ENCODE measurements at places on chromosomes 5 and 9.

GRCh38 chr5:93829346-93829745 lies 87.9 kb upstream of the POU5F2 start:
- no peak for DNase-seq

DNA sequence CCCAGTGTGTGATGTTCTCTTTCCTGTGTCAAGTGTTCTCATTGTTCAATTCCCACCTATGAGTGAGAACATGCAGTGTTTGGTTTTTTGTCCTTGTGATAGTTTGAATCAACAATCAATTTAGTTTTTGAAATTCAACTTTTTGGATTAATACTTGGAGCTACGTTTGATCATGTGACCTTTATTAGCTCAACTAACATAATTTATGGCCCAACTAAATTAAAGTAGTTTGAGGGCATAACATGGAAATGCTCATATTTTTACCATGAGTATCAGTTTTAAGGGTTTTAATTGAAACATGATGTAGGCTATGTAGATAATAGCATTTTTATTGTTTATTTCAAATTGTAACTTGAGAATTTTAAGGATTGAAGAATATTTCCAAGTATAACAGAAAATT lies 168.0 kb downstream of the CCDC171 start:
- DNase-seq, result no peak

DNA sequence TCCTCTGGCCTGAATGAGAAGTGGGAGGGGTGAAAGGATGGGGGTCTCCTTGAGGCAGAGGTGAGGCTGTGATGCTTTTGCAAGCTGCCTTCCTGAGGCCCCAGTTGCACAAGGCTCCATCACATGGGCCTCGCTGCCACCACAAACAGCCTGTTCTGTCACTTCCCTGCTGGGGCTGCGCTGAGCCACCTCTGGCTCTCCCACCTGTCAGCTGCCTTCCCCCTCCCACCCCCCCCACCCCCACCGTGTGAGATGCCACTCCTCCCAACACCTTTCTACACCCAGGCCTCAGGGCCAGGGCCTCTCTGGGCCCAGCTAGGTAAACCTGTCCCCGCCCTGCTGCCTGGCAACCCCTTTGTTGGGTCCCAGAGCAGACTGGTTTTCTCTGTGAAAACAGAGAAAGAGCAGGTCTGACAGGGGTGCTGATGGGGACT lies 4.5 kb upstream of the PDLIM4 start:
- DNase-seq, result no peak

DNA sequence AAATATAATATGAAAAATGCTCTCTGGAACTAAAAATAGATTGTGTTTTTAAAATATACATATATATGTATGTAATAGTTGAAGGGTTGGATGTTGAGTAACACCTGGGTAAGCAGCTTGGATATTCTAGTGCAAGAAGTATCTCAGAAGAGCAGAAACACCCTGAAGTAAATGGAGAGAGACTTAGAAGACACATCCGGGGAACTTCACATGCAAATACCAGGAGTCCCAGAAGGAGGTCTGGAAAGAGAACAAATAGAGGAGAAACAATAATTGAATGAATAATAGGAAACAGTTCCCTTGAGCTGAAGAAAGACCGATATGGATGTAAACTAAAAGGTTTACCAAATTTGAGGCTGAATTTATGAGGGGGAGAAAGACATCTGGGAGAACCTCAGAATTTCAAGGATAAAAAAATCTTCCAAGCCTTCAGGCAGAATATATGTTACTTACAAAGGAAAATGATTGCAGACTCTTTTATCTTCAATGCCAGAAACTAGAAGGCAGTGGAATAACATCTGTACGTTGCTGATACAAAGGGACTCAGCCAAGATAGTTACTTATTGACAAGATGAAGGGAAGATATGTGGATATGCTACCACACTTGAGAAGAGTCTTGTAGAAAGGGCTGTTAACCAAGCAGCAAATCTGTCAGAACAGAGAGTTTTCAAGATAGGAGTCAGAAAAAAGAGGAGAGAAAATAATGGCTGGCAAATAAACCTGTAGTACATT lies 42.7 kb downstream of the HSDL2 start:
- DNase-seq, result no peak

GRCh38 chr9:18014556-18014955 lies 435.7 kb downstream of the SH3GL2 start:
- DNase-seq, result no peak

- DNase-seq, result no peak
Measured at GRCh38 chr9:99019510-99020331, 76.0 kb downstream of the COL15A1 start.

Measured in gastrocnemius medialis (tissue), 4 donors.